ENCODE measurements at places on chromosomes 3 and 15.

DNA sequence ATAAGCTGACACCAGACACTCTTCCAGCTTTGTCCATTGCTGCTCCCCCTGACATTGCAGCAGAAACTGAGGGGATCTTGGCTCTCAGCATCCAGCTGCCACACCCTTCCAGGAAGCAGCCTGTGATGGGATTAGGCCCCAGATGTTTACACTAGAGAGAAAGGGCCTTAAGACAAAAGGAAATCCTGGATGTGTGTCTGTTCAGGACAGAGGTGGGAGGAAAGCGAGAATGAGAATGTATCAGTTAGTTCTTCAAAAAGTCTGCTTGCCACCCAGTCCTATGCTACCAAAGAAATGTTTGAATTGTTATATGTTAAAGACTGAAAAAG, 58.8 kb downstream of the HES1 start:
- DNase-seq, result no peak

- no peak for DNase-seq
Observed at GRCh38 chr15:42073418-42073817, 20.9 kb downstream of the PLA2G4D start.

DNA sequence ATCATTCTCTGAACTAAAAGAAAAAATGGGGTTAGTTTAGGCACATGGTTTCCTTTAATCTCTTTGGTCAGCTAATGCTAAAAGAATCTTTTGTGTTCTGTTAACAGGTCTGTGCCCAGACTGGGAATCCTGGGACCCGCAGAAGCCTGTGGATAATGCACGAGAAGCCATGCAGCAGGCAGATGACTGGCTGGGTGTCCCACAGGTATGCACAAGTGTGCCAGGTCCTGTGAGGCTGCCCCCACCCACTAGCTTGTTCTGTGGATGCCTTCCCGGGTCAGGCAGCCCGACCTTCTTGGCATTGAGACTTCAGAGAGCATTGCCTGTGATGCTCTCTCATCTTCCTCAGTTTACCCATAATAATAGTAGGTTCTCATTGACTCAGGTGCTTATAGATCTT, 70.4 kb downstream of the FLNB start:
- DNase-seq, result no peak

DNA sequence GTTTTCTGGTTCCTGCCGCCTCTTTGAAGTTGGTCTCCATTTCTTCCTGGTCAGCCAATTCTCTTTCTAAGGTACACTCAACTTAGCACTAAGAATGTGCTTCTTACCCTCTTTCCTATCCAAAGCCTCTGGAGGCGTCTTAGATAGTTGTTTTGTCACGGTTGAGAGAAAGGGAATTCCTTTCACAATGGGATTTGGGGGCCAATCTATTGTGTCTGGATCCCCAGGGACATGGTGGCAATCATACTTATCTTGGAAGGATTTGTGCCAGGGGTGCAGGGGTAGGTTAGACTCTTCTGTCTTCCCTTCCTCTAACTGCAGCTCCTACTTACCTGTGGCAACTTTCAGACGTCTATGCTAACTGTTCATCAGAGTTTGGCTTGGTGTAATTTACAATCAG, 287.1 kb downstream of the SOX2 start:
- DNase-seq, result no peak

DNA sequence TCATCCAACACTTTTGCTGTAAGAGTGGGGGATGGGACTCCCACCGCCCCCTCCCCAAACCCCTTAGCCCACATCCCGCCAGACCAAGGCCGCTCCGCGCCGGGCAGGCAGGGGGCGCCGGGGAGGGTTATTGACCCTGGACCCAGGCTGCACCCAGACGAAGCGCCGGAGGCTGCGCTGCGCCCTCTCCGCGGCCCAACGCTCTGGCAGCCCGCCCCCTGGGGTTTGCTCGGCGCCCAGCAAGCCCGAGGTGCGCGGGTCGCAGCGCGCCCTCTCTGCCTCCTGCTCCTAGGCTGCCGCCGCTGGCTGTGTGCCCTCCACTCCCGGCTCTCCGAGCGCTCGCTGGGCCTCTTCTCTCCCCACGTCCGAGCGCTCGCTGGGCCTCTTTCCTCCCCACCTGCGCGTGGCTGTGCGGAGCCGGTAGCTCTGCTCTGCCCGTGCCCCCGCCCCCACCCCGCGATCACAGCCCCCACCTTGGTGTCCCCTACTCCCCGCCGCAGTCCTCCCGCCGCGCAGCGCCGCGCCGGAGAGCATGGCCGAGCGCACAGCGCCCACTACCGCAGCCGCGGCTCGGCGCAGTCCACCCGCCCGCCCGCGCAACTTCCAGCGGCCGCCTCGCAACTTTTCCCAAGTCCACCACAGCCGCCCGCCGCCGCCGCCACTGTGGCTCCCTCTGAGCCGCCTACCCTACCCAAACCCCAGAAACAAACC, 1.2 kb downstream of the MECOM start:
- DNase-seq, result peak; percentile 82

All from DMS153 (cell line).